ENCODE measurements at places on chromosomes 3 and 15.

DNA sequence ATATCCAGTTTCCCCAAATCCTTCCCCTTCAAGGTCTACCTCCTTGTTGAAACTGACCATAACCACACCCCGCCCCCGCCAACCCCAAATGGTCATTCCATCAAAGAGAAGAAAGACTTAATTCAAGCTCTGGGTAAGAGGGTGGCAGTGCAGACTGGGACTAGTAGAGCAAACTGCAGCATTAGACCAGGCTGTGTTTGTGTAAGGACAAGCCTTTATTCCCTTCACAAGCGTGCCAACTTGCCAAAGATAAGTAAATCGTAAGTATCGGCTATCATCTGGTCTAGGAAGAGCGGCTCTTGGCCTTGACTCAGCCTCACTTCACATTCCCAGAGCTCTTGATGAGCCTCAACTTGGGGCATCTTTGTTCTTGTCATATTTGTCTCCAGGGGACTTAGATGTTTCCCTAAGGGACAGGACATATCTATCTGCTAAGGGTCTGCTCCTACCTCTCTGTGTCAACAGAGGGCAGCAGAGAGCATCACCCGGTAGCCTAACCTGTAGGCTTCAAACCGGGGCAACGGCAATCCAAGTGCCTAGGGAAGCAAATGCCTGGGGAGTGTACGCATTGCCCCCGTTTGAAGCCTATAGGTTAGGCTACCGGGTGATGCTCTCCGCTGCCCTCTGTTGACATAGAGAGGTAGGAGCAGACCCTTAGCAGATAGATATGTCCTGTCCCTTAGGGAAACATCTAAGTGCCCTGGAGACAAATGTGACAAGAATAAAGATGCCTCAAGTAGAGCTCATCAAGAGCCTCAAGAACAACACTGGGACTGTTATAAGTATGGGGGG lies 8.9 kb upstream of the MAP3K13 start:
- peak; percentile 17 for DNase-seq

DNA sequence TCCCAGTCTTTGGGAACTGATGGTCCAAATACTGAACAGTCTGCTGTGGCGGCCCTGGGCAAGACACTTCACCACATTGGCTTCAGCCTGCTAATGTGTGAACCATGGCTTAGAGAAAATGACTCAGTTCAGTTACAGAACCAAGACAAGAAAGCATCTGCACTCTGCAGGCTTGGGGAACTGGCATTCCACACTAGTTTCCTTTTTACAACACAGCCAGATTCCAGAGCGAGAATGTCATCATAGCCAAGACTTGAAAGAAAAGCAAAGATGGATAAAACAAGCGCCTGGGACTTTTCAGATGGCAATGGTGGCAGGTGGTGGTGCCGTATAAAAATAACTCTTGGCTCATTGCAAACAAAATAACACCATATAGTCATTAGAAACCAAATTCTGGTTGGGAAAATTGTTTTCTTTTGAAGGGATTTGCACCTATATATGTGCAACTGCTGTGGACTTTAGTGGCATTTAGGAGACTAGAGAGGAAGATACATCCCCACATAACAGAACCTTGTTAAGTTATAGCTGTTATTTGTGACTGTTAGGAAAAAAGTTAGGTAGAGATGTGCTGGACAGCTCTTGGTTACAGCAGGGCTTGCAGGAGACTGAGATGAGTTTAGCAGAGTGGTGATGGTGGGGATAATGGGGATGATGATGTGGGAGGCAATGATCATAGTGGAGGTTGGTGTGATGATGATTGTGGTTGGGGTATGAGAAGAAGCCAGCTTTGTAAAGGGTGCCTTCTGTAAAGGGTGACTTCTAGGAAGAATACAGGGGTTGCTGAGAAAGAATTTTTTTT lies 273.6 kb downstream of the THRB start:
- DNase-seq, result no peak

GRCh38 chr3:15288331-15289035 lies 43.9 kb downstream of the SH3BP5 start:
- DNase-seq, result no peak

DNA sequence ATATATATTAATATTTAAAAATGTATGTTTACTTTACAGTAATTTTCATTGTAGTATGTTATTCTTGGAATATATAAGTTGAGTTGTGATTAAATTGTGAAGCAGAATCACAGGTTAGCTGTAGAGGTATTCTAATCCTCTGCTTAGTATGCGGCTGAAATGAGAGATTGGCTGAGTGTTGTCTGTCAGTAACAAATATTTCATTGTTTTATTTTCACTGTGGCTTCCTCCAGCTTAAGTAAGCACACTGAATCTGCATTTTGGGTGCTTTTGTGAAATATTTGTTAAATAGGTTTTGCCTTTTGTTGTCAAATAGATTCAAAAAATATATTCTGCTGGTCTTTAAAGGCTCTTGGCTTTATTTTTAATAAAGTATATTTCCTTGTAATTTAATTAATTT lies 357.5 kb downstream of the CADM2 start:
- no peak for DNase-seq

DNA sequence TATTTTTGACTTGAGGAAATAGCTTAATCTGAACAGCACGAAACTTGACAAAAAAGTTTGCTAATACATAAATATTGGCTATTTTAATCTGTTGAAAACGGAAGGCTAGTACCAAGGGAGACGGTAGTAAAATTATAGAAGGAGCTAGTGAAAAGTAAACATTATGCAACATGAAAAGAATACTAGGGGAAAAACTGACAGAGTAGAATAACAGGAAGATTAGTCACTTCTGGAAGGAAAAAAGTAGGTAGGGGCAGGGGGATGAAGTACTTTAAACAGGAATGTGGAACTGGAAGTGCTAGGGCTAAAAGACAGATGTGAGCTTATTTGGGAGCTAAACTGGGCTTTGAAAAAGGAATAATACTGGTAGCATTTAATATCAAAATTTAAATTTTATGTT lies 60.1 kb downstream of the MBNL1 start:
- no peak for DNase-seq

DNA sequence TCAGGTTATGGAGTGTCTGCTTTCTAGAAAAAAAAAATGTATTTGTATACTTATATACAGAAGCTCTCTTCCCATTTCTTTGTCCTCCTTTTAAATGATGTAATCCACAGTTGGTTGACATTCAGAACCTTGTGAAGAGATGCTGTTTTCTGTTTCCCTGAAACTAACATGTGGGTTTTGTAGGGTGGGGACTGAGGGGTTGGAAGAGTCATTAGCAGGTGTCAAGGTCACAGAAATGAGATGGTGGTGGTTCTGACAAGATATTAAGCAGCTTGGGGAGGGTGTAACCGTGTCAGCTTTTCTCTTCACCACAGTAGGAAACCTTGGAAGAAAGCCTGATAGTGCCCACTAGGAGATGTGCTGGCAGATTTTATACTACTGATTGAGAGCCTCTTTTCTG lies 2.4 kb downstream of the RASA2 start:
- no peak for DNase-seq

GRCh38 chr15:26182441-26182840 lies 319.3 kb upstream of the ATP10A start:
- DNase-seq, result no peak

- no peak for DNase-seq
These were observed 34.2 kb downstream of the GABRA5 start for GRCh38 chr15:26901041-26901440.

DNA sequence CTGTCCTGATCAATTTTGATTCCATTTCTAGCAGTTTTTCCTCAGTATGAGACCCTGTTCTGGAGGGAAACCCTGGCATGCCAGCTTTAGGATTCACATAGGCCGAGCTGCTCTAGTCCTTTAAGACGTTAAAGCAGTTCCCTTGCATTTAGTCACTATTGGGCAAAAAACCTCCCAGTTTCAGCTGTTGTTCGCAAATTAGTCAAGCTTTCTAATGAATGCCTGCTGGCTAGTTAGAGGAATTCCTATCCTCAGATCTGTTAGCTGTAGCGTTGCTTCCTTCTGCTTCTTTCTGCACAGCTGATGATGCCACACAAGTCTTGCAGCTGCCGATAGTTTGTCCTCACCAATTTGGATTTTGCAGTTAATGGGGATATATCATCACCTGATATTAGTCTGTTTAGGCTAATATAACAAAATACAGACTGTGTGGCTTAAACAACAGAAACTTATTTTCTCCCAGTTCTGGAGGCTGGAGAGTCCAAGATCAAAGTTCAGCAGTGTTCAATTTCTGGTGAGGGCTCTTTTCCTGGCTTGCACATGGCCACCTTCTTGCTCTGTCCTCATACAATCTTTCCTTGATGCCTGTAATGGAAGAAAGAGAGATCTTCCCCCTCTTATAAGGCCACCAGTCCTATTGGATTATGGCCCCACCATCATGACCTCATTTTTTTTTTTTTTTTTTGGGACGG lies 7.5 kb upstream of the UBL7 start:
- DNase-seq, result no peak

- no peak for DNase-seq
These were observed 45.7 kb upstream of the DUT start for GRCh38 chr15:48285329-48286214.

DNA sequence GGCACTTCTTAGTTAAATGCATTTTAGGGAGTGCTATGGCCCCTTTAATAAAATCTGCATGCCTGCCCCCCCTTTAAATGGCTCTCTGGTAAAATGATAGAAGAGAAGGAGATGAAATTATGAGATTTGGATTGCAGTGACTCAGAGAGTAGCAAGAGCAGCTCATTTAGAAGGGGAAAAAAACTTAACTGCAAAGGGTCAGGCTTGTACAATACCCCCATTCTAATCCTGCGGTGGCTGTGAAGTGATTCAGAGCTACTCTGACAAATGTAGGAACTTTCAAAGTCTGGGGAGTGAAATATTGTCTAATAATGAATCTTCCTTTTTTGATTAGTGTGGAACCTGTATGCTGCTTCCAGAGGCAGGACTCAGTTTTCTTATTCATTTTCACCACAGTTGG lies 44.1 kb upstream of the TBC1D23 start:
- DNase-seq, result no peak
